ENCODE measurements at places on chromosomes 5 and 9. TPM values are rescaled to one million over a fixed set of nuclear protein-coding genes. Genes with fewer than 3 reads are reported as not detected.

DNA sequence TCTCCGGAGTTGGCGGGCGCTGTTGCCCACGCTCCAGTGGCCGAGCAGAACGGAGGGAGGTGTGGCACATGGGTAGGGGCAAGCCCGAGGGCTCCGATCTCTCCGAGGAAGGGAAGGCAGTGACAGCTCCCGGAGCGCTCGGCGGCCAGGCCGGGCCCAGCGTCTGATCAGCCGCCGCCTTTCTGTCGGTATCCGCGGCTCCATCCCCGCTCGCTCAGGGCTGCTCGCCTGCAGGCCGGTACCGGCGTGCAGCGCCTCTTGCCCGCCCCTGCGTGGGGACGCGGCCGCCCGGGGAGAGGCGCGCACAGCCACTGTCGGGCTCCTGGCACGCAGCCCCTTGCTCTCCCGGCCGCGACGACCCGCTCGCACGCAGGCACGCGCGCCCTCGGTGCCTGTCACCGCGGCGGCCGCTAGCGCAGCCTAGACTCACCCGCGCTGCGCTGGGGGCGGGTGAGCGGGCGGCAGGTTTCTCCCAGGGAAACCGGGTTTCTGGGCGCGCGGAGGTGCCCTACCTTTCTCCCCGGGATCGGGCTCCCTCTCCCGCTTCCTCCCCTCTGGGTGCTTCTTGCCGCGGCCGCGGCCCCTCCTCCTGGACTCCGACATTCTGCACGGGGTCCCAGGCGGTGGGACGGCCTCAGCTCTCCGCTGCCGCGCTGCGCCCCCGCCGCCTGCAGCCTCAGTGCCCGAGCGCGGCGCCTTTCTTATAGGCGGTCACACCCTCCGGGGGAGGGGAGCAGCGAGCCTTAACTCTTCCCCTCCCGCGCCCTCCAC is 108.4 kb downstream of the PSD2 start:
- H3K4me1 ChIP-seq, result peaks cover 23% of the 10 kb centered on the region
- H3K27ac ChIP-seq, result no peak overlapping the region
- peak overlapping the region; percentile 81 for H3K4me3 ChIP-seq
- H3K36me3 ChIP-seq, result no peaks in the 10 kb centered on the region

DNA sequence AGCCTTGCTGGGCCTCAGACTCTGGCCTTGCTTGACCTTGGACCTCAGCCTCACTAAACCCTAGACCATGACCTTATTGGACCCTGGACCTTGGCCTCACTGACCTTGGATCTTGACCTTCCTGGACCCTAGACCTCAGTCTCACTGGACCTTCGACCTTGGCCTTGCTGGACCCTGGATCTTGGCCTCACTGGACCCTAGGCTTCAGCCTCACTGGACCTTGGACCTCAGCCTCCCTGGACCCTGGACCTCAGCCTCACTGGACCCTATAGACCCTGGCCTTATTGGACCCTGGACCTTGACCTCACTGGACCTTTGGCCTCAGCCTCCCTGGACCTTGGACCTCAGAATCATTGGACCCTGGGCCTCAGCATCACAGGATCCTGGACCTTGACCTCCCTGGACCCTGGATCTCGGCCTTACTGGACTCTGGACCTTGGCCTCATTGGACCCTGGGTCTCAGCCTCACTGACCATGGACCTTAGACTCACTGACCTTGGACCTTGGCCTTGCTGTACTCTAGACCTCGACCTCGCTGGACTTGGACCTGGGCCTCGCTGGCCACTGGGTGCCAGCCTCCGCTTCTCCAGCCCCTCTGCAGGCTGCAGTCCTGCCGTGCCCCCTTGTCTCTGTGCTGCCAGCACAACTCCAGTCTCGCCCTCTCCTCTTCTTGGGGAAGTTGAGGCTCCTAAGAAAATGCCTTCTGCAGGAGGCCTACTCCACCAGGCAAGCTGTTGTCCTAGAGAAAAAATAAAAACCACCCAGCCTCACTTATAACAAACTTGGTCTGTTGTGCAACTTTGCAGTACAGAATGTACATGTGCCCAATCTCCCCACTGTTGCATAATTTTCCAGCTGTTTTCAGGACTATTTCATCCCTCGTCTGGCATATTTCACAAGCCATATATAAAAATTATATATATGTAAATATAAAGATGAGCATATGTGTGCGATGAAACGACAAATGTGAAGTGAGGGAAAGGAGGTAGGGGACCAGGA is 11.0 kb upstream of the ADAMTS2 start:
- no peaks in the 10 kb centered on the region for H3K4me1 ChIP-seq
- H3K4me3 ChIP-seq, result no peak overlapping the region
- no peaks in the 10 kb centered on the region for H3K27me3 ChIP-seq
- H3K27ac ChIP-seq, result no peak overlapping the region
- no peak for DNase-seq
- no peaks in the 10 kb centered on the region for H3K36me3 ChIP-seq

- H3K4me1 ChIP-seq, result no peaks in the 10 kb centered on the region
- H3K4me3 ChIP-seq, result no peak overlapping the region
- no peaks in the 10 kb centered on the region for H3K27me3 ChIP-seq
- no peak overlapping the region for H3K27ac ChIP-seq
- DNase-seq, result peak; percentile 41
Measured at GRCh38 chr5:1761453-1761755, 38.2 kb downstream of the MRPL36 start.

DNA sequence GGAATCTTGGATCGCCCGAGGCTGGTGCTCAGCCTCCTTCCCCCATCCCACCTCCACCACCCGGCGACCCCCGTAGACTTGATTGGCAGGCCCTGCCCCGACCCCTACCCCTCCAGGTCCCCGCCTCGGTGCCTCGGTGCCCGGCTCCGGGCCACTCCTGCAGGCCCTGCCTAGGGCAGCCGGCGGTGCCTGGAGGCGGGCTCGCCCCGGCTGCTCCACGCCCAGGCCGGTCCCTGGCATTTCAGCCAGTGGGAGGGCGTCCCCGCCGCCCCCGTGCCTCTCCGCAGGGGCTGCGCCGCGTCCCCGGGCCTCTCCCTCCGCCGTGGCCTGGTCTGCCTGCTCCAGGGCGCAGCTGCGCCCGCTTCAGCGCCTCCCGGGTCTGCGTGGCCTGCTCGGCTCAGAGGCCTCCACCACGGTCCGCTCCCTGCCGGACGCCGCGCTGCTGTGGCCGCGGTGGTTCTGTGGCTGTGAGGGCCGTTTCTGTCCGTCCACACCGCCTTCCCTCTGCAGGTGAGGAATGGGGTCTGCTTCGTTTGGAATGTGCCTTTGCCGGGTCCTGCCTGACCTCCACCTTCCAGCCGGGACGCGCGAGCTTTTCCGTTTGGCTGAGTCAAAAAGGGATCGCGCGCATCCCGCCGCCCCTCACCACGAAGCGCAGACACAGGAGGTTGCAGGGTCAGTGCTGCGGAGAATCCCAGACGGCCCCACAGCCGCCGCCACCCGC is 48.3 kb upstream of the IRX4 start:
- peak overlapping the region; percentile 48 for H3K4me3 ChIP-seq
- H3K4me1 ChIP-seq, result peaks cover 5% of the 10 kb centered on the region
- H3K27ac ChIP-seq, result no peak overlapping the region
- peaks cover 25% of the 10 kb centered on the region for H3K27me3 ChIP-seq
- peak; percentile 83 for DNase-seq

GRCh38 chr5:64453405-64453804 is 52.4 kb upstream of the RGS7BP start:
- no peak for DNase-seq
- no peak overlapping the region for H3K27ac ChIP-seq
- H3K4me1 ChIP-seq, result no peaks in the 10 kb centered on the region
- H3K36me3 ChIP-seq, result no peaks in the 10 kb centered on the region
- no peaks in the 10 kb centered on the region for H3K27me3 ChIP-seq
- H3K4me3 ChIP-seq, result no peak overlapping the region

DNA sequence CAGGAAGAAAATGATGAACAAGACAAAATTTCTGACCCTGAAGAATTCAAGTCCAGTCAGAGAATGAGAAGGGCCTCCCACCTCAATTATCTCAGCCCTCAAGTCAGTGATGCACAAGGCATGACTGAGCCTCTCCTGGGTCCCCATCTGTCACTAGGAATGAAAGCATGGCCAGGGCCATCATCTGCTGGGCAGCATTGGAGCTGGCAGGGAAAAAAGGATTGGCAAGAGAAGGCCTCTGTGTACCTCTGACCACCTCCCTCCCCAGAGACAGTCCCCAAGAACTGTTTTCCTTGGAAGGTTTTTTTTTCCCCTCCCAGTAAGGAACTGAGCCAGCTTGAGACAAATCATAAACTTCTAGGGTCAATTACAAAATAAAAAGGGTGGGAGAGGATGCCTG is 76.7 kb downstream of the KLHL3 start:
- 0 out of 2 replicates have a peak, but pooled peaks cover 3% of the 10 kb centered on the region for H3K36me3 ChIP-seq
- no peak overlapping the region for H3K4me3 ChIP-seq
- no peak overlapping the region for H3K27ac ChIP-seq

GRCh38 chr9:128999581-129000206 is 28.4 kb downstream of the SH3GLB2 start:
- no peaks in the 10 kb centered on the region for H3K4me1 ChIP-seq
- no peak for DNase-seq
- H3K36me3 ChIP-seq, result peaks cover 43% of the 10 kb centered on the region
- no peak overlapping the region for H3K4me3 ChIP-seq

GRCh38 chr9:69171049-69171448 is 3.0 kb upstream of the TJP2 start:
- H3K27me3 ChIP-seq, result no peaks in the 10 kb centered on the region
- no peak overlapping the region for H3K4me3 ChIP-seq
- DNase-seq, result no peak

DNA sequence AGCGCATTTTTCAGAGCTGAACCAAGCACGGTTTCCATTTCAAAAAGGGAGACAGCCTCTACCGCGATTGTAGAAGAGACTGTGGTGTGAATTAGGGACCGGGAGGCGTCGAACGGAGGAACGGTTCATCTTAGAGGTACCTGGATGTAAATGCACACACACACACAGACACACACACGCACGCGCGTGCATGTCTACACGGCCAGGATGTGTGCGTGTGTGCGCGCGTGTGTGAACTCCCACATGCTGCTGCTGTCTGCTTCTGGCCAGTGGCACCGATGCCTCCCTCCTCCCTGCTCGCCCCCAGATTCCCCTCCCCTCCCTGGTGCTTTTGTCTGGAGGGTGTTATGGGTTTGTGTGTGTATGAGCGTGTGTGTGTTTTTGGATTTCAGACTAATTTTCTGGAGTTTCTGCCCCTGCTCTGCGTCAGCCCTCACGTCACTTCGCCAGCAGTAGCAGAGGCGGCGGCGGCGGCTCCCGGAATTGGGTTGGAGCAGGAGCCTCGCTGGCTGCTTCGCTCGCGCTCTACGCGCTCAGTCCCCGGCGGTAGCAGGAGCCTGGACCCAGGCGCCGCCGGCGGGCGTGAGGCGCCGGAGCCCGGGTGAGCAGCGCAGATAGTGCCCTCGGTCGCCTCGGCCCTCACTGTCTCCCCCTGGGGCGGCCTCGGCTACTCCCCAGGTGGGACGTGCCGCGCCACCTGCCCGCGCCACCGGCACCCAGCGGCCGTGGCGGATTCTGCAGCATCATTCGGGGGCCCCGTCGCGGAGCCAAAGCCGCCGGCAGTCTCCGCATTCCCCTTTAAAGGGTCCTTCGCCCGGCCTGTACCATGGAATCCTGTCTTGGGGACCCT is at the start of gene NTRK2:
TSS of gene NTRK2 (plus strand) at position 442 of the 850 bp plus-strand sequence. CDS start 1,020 bp downstream, outside the sequence.
- peak; percentile 72 for DNase-seq
- H3K4me1 ChIP-seq, result peaks cover 8% of the 10 kb centered on the region
- no peaks in the 10 kb centered on the region for H3K36me3 ChIP-seq
- H3K27ac ChIP-seq, result no peak within 1 kb of the TSS
- H3K4me3 ChIP-seq, result peak within 1 kb of the TSS; percentile 37
- H3K27me3 ChIP-seq, result peaks cover 57% of the 10 kb centered on the region

DNA sequence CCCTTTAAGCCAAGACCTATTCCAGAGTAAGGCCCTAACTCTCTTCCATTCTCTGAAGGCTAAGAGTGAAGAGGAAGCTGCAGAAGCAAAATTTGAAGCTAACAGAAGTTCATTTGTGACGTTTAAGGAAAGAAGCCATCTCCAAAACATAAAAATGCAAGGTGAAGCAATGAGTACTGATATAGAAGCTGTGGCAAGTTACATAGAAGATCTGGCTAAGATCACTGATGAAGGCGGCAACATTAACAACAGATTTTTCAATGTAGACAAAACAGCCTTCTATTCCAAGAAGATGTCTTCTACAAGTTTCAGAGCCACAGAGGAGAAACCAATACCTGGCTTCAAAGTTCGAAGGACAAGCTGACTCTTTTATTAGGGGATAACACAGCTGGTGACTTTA is 1143.4 kb downstream of the CDH12 start:
- H3K27ac ChIP-seq, result no peak overlapping the region
- H3K4me3 ChIP-seq, result no peak overlapping the region
- no peaks in the 10 kb centered on the region for H3K4me1 ChIP-seq
- no peaks in the 10 kb centered on the region for H3K36me3 ChIP-seq
- no peaks in the 10 kb centered on the region for H3K27me3 ChIP-seq
- DNase-seq, result no peak

- H3K4me3 ChIP-seq, result no peak overlapping the region
- no peak for DNase-seq
- no peak overlapping the region for H3K27ac ChIP-seq
- H3K36me3 ChIP-seq, result no peaks in the 10 kb centered on the region
- no peaks in the 10 kb centered on the region for H3K4me1 ChIP-seq
- no peaks in the 10 kb centered on the region for H3K27me3 ChIP-seq
Measured at GRCh38 chr5:113050721-113051382, 74.3 kb downstream of the DCP2 start.

- no peak overlapping the region for H3K4me3 ChIP-seq
- DNase-seq, result no peak
- no peak overlapping the region for H3K27ac ChIP-seq
- no peaks in the 10 kb centered on the region for H3K4me1 ChIP-seq
- H3K36me3 ChIP-seq, result no peaks in the 10 kb centered on the region
Measured at GRCh38 chr5:156295431-156295830, 31.5 kb upstream of the SGCD start.

DNA sequence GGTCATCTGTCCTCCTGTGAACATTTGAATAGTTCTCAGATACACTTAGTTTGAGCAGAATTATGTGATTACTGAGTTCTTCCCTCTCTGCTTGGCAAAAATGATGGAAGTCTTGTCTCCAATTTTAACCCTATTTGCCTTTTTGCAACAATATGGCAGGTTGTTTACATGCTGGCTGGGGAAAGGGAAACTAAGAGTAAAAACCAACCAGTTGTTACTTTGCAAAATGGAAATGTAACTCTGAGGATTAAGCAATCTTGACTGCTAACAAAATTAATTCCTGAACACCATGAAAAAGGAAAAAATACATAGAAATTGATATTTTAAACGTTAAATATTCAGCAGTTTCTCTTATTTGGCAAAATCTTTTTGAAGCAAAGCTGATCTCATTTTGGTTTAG is 11.1 kb downstream of the SIT1 start:
- no peak overlapping the region for H3K4me3 ChIP-seq
- DNase-seq, result no peak
- no peaks in the 10 kb centered on the region for H3K27me3 ChIP-seq
- H3K27ac ChIP-seq, result no peak overlapping the region
- H3K4me1 ChIP-seq, result no peaks in the 10 kb centered on the region
- no peaks in the 10 kb centered on the region for H3K36me3 ChIP-seq

- no peak overlapping the region for H3K4me3 ChIP-seq
- H3K27me3 ChIP-seq, result no peaks in the 10 kb centered on the region
- H3K4me1 ChIP-seq, result peaks cover 9% of the 10 kb centered on the region
- no peak overlapping the region for H3K27ac ChIP-seq
- no peaks in the 10 kb centered on the region for H3K36me3 ChIP-seq
- no peak for DNase-seq
Measured at GRCh38 chr5:10555277-10555684, 8.6 kb upstream of the ANKRD33B start.

The BARHL1 gene
- not detected for polyA plus RNA-seq

The ASPN gene
- not detected for polyA plus RNA-seq

The FOXD4L5 gene
- polyA plus RNA-seq, result not detected

The QRFP gene
- not detected for polyA plus RNA-seq

The PCDHGB6 gene
- 4.3 TPM for polyA plus RNA-seq

The EDIL3 gene
- polyA plus RNA-seq, result 9.3 TPM

The DAB2IP gene
- polyA plus RNA-seq, result 19.7 TPM

The RIGI gene
- polyA plus RNA-seq, result 3.1 TPM

The DRD1 gene
- polyA plus RNA-seq, result 0.05 TPM

The RNF208 gene
- polyA plus RNA-seq, result 2.7 TPM
